ENCODE measurements at places on chromosomes 7 and 10.

GRCh38 chr10:86665218-86665607 lies 3.1 kb upstream of the LDB3 start:
- no peak for DNase-seq

GRCh38 chr7:151187409-151188251 lies 580 bp upstream of the ASB10 start:
- DNase-seq = no peak

DNA sequence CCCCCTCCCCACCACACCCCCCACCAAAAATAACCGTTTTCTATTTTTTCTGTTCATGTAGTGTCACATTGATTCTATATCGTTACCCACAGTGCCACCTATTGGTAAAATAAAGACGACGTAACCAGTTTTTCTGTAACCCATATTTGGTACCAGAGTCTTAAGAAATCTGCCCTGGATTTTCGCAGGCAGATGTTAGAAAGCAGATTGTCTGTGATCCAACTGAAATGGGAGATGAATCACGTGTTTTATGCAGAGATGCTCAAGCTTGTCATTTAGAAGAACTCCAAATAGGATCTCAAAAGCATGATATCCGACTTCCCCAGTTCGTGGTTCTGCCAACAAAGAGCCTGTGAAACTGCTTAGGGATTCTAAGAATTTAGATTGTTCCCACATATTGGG lies 261.1 kb upstream of the CSTF2T start:
- DNase-seq = peak; percentile 43

DNA sequence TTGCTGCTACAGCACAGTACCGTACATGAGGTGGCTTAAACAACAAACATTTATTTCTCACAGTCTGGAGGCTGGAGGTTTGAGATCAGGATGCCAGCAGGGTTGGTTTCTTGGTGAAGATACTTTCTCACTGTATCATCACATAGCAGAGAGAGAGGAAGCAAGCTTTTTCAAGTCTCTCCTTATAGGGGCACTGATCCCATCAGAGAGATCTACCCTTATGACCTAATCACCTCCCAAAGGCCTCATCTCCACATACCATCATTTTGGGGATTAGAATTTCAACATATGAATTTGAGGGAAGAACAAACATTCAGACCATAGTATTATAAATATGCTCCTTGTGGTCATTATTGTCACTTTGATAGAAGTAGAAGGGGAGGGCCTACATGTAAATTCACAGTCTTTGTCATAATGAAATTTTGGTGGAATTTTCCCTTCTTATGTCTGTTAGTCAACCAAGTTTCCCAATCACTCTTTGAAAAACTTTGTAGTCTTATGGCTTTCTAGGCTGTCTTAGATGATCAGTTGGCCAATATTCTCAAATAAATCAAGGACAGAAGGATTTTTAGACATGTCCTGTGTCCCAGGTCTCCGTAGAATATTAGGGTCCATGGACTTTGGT lies 606.2 kb downstream of the LRMDA start:
- no peak for DNase-seq

GRCh38 chr7:117444646-117445045 lies 17.4 kb upstream of the ASZ1 start:
- peak; percentile 78 for DNase-seq

DNA sequence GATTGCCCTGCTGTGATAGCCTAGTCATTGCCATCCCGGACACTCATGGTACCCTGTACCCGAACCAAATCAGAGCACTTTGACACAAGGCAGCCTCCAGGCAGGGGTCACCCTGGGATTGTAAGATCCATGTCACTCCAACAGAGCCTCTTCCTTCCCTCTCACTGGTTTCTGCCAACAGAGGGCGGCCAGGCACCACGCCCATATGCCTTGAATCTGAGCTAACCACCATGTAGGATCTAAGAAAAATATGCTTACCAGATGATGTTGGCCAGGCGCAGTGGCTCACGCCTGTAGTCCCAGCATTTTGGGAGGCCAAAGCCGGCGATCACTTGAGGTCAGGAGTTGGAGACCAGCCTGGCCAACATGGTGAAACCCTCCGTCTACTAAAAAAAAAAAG lies 389.2 kb upstream of the KLF6 start:
- DNase-seq = peak; percentile 11
